ENCODE measurements at places on chromosomes 7 and 10.

- no peak for DNase-seq
Observed at GRCh38 chr7:47266799-47267198, 315.1 kb downstream of the TNS3 start.

DNA sequence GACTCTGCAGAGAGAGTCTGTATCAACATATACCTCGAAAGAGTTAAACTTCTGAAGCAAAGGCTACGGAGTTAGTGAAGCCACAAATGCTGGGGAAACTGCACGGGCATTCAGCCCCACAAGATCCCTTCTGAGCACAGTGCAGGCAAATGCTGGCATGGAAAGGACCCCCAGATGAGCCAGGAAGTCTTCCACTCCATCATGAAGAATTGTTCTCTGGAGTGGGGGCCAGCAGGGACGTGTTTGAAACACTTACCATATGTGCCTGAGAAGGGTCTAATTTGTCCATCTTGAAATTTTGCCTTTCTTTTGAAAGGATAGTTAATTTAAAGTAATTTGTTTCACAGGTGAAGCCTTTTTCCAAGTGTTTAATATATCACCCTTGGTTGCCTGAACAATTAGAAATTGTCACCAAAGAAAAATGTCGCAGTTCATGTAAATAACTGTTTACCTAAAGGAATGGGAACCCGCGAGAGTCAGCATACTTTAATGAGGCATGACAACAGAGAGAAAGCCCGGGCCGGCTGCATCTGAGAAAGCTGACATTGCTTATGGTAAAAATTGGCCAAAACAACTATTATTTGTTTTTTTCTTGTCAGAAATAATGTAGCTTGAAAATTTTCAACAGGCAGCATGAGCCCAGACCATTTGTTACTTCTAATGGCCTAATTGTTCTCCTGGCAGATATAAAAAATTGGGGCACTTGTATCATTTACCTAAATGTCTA lies 287.6 kb upstream of the MGMT start:
- no peak for DNase-seq

DNA sequence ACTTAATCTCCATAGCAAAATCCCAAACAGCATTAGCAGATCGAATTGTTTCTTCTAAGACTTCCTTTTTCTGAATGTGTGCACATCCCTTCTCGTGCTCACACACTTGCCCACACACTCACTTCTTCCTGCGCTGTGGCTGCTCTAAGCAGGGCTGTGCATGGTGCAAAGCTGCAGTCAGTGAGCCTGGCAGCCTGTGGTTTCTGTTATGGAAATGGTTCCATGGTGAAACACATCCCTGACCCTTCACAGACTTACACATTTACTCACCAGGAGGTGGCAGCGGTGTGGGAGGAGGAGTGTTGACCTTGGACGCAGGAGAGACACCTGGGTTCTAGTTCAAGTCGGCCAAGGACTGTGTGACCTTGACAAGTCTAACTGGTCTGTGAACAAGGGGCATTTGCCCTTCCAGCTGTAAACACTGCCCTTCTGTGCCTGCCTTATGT lies 24.9 kb downstream of the MTURN start:
- DNase-seq: no peak

DNA sequence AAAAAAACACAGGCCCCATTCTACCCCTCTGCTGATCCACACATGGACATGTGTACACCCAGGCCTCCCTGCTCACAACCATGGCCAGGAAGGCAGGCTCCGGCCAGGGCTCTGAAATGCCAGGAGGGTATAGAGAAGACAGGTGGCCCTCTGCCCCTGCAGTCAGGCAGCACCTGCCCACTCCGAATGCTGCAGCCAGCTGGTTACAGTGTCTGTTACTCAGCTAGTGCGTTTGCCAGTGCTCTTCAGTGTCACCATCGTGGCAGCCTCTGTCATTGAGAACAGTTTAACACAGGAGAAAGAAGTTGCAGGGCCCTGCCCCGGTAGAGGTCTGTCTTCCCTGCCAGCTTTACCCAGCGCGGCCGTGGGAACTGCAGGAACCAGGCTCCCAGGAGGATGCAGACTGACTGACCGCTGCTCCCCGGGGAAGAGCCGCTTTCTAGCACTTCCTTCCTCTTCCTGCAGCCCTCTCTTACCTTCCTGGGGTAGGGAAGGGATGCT lies 128.8 kb upstream of the FAM20C start:
- no peak for DNase-seq

DNA sequence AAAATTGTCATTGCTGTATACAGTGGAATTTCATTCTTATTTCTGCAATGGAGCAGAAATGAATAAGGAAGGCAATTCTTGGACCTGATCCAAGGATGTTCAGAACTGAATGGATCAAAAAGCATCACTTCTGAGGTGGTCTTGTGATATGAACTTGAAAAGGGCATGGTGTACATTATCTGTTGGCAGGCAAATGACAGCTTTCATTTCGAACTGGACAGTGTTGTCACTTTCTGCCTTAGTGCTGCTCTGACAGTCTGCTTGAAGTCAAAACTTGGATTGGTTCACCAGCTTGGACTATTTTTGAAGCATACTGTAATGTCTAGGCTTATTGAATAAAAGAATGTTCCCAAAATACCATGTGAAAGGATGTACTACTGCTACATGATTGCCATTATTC lies 52.0 kb downstream of the VCL start:
- no peak for DNase-seq

- no peak for DNase-seq
Observed at GRCh38 chr10:100968062-100968736, 1.1 kb upstream of the SEMA4G start.

- DNase-seq: no peak
Observed at GRCh38 chr10:102480396-102480795, 22.1 kb downstream of the ACTR1A start.

DNA sequence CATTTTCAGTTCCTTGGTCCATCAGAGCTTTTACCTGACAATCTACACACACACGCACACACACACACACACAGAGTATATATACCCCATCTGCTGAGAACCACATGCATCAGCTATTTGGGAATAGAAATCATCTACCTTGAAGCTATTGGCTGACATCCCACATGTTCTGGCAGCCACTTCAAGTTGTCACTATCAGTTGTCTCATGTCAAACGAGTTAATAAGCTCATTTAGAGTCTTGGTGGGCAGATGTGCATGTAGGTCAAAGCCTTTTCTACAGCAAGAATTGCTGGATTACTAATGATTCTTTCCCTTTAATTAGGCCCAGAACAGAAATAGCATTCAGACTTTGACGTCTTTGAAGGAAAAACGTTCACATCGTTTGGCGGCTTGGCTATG lies 36.8 kb downstream of the COL28A1 start:
- no peak for DNase-seq

DNA sequence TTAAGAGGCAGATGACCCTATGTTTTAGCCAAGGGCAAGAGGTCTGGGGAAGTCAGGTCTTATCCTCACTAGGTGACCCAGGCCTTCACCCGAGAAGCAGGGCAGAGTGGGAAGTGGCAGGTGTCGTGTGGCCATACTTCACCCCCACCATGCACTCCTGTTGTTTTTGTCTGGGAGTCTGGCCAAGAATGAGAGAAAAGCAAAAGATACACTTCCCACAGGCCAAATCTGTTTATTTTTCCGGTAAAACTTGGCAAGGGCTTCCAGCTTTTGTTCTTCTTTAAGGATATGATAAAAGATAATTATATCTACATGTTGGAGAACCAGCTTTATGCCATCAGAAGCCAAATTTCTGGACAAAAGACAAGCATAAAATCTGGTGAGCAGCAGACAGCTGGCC lies 137.4 kb upstream of the CDC14C start:
- DNase-seq: no peak

All from T-helper 2 cell (primary cell).